IPS DF 19.7 (cell line): ENCODE measurements at places on chromosomes 2 and 18.

DNA sequence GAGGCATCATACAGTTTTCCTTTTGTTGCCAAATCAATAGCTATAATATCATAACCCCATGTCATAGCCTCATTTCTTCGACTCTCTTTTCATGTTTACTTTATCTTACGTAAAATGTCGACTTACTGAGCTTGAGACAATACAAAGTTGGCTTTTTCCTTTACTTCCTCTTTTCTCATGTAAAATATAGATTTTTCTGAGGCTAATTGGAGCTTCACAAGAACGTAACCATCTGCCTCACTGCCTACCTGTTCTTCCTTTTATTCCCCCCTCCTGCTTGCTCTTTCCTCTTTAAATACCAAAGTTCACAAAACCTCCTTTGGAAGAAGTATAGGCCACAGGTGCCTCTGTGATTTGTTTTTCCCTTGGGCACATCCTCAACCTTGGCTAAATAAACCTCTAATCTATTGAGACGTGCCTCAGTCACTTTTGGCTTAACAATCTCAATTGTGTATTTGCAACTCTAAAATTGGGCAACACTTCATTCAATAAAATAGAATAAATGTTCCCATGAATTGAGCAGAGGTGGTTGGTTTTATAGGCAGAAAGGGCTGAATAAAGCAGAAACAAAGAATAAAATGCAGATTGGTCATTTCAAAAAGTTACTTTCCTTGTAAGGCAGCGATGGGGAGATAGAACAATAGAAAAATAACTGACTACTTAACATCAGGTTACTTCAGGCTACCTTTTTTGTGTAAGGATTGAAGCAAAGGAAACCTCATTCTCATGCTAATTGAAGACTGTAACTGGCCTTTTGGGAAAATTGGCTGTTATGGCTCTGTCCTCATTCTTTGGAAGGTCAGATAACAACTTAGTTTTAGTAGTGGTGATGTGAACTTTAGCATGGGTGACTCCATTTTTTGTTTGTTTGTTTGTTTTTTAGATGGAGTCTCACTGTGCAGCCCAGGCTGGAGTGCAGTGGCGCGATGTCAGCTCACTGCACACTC, 21.3 kb downstream of the COMMD1 start:
- no peak for DNase-seq

- no peak for DNase-seq
Measured at GRCh38 chr2:144424559-144425240, 95.2 kb downstream of the ZEB2 start.

- no peak for DNase-seq
Measured at GRCh38 chr18:12059334-12060181, 34.1 kb upstream of the ANKRD62 start.

DNA sequence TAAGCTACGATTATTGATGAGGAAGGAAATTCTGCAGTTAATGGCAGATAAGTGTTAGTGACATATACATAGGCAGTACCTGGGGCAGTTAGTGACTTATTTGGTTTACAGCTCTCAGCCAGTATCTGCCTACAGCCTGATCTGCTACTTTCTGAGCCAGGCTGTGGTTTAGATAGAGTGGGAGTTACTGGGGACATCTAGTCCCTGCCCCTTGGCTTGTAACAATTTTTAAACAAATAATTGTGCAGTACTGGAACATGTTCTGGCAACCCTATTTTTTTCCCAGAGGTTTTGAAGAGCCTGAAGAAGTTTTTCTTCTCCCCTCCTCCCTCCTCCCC, 2.3 kb downstream of the KIF5C start:
- no peak for DNase-seq

GRCh38 chr2:27773959-27774358, 2.4 kb downstream of the MRPL33 start:
- no peak for DNase-seq

DNA sequence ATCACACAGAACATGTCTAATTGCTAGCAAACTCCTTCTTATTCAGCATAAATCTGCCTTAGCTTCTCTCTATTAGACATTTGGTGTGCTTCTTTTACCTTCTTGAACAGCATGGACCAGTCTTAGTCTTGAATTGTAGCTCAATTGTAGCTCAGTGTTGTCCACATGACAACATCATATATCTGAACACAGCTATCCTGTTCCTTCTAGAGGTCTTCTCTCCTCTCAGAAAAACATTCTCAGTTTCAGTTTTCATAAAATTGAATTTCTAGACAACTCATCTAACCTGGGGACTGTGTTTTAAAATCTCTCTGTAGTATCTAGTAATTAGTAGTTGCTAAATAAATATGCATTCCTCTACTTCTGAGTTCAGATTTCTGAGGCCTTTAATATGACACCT, 47.6 kb downstream of the CPO start:
- DNase-seq, result no peak

DNA sequence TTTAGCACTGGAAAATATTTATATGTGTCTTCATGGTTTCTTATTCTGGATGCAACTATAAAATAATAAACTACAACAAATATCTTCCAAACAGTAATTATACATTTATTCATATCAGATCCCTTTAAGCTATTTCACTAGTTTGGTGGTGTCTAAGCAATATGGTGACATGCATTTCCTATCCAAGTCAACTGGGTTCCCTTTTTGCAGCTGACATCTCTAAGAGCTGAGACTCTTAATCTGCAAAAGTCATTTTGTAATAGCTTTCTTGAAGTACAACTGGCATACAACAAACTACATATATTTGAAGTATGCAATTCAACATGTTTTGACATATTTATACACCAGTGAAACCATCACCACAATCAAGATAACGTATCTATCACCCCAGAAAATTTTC, 59.9 kb upstream of the SLC1A4 start:
- no peak for DNase-seq

DNA sequence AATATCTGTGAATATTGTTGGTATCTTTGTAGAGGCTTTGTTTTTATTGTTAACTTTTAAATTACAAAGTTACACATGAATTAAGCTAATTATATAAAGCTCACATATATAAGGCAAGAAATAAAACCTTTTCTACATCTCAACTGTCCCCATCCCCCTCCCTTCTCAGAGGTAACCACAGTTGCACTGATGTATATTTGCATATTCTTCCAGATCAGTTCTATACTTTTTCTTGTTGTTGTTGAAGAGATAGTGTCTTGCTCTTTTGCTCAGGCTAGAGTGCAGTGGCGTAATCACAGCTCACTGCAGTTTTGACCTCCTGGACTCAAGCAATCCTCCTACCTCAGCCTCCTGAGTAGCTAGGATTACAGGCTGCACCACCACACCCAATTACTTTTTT, 36.0 kb upstream of the CDC42EP3 start:
- no peak for DNase-seq

GRCh38 chr2:42372474-42373200, 11.6 kb upstream of the COX7A2L start:
- DNase-seq, result no peak

DNA sequence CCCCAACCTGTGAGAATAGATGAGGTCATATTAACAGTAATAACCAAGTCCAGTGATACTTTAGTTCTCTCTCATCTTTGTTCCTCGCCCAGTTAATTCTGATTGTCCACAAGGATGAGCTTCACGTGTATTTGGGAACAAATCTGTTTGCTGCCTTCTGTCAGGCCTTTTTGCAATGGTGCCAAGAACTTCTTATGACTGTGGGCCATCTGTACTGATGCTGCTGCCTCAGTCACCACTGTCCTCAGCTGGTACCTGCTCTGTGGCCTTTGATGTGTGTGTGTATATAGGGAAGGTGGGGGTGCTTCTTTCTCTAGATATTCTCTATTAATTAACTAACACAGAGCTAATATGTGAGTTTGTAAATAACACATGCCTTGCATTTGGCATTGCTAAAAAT, 392.9 kb downstream of the TGIF1 start:
- DNase-seq, result no peak

- no peak for DNase-seq
Measured at GRCh38 chr2:227834916-227835650, 21.4 kb downstream of the CCL20 start.

- DNase-seq, result no peak
Measured at GRCh38 chr2:16861530-16861929, 195.9 kb upstream of the CYRIA start.

- DNase-seq, result no peak
Measured at GRCh38 chr2:176280156-176280555, 10.9 kb downstream of the MTX2 start.

GRCh38 chr2:169509298-169509885, at the start of gene KLHL41:
Gene KLHL41 (plus strand): TSS chr2:169509702. CDS start chr2:169509779, 77 bp downstream.
- DNase-seq, result no peak

- DNase-seq, result no peak
Measured at GRCh38 chr2:204452464-204453023, 92.7 kb upstream of the PARD3B start.

- DNase-seq, result no peak
Measured at GRCh38 chr2:7599462-7600258, 682.4 kb downstream of the RNF144A start.

DNA sequence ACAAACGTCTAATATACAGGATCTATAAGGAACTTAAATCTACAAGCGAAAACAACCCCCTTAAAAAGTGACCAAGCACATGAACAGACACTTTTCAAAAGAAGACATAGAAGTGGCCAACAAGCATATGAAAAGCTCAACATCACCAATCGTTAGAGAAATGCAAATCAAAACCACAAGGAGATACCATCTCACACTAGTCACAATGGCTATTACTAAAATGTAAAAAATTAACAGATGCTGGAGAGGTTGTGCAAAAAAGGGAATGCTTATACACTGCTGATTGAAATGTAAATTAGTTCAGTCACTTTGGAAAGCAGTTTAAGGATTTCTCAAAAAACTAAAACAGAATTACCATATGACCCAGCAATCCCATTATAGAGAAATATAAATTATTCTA, 1148.5 kb upstream of the FAM98A start:
- DNase-seq, result no peak

DNA sequence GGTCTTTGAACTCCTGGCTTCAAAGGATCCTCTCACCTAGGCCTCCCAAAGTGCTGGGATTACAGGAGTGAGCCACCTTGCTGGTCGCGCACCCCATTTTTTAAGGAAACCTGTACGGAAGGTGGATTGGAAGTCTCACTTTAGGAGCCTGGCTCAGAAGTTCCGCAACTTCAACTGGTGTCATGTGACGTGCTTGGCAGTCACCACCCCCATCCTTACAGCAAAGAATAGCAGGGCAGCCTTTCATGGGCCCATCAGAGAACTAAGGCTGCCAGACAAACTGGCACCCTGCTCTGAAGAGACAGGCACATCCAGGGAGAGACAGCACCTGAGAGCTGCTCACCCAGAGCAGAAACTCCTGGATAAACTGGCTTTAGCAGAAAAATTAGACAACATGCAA, 3.3 kb upstream of the SLC66A2 start:
- no peak for DNase-seq

DNA sequence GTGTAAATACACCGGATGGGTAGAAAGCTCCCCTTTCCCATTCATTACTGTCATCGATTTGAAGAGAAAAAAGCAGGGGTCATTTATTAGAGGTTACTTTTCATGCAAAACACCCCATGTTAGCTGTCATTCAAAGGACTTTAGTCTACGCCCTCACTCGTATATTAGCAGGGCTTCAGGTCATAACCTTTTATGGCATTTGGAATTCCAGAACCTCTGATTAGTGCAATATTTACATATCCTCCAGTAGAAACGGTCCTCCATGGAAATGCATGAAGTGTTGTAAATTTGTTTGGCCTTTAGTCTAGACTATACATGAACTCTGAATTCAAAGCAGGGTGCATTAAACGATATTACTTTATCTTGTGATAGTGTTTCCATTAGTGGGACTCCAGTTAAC, 180.5 kb downstream of the ZNF516 start:
- no peak for DNase-seq

GRCh38 chr2:236985761-236986339, 99.8 kb upstream of the COPS8 start:
- DNase-seq, result no peak

- no peak for DNase-seq
Measured at GRCh38 chr18:31776093-31776492, 15.4 kb upstream of the SLC25A52 start.

DNA sequence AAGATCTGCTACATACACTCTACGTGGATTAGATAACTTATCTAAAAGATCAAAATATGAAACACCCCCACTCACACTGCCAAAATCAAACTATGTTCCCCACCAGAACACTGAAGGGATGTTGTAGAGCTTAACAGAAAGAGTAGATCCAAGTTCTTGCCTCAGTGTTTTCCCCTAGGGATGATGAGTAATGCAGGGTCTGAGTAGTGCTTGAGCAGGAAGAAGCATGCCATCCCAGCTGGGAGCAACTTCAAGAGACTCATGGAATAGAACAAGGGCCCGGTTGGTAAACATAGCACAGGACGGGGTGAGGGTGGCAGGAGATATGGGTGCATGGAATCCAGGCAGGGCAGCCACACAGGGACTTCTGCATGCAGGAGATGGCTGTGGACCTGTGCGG, 74.3 kb downstream of the SNTG2 start:
- DNase-seq, result no peak

GRCh38 chr2:135818937-135819610, 17.9 kb downstream of the LCT start:
- no peak for DNase-seq

DNA sequence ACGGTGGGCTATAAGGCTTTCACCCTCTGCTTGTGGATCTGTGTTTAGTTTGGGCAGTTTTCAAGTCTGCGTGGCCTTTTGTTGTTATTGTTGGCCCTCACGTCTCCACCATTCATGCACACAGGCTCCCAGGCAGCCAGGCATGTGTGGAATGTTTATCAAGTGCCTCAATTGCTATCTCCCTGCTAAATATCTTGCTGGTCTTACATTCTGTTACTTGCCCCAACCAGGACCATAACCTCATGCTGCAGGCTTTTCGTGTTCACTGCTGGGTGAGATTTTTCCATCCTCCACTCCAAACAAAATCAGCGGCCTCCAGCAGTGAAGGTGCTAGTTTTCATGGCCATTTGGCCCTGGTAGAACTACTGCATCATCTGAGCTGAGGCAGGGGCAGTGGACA, 63.0 kb upstream of the DSC1 start:
- peak; percentile 63 for DNase-seq

- no peak for DNase-seq
Measured at GRCh38 chr2:15316370-15316814, 244.7 kb downstream of the NBAS start.

- DNase-seq, result no peak
Measured at GRCh38 chr18:59744271-59744721, 47.1 kb upstream of the CCBE1 start.

DNA sequence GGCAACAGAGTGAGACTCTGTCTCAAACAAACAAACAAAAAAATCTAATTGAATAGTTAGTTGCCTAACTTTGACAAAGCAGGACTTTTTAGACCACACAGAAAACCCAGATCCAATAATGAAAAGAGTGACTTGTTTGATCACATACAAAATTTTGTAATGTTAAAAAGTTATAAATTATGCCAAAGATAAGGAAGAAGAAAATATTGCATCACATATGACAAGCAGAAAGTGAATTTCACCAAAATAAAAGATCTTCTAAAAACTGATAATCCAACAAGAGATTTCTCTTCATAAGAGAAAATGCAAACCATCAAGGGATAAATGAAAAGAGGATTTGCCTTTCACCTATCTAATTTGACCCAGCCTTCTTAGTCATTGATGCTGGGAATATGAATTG, 2.8 kb upstream of the RMP24 start:
- no peak for DNase-seq
